Neural cell (in vitro differentiated cells): ENCODE measurements at places on chromosomes 11 and 22. TPM values are rescaled to one million over a fixed set of nuclear protein-coding genes. Genes with fewer than 3 reads are reported as not detected.

The CLCF1 gene
- polyA plus RNA-seq: 0.34 TPM in 1 of 2 replicates, not detected in the other

The KCNJ5 gene
- polyA plus RNA-seq: 0.34 and 1.1 TPM in 2 replicates

The TMA7B gene
- polyA plus RNA-seq: not detected in 2 replicates

The PHF21B gene
- polyA plus RNA-seq: 49.5 and 56.4 TPM in 2 replicates

The MACROD1 gene
- 19.9 and 30.8 TPM in 2 replicates for polyA plus RNA-seq

The CRYBB2 gene
- 2.4 TPM in 1 of 2 replicates, not detected in the other for polyA plus RNA-seq

The CD3G gene
- not detected in 2 replicates for polyA plus RNA-seq

The FAM227A gene
- 14.0 and 16.9 TPM in 2 replicates for polyA plus RNA-seq

The RIC8A gene
- polyA plus RNA-seq: 128 and 152 TPM in 2 replicates

The RBM14 gene
- 43.0 and 44.8 TPM in 2 replicates for polyA plus RNA-seq

The RAG1 gene
- 0.12 and 0.16 TPM in 2 replicates for polyA plus RNA-seq
